LNCaP clone FGC (cell line): ENCODE measurements at places on chromosomes 1 and 21.

DNA sequence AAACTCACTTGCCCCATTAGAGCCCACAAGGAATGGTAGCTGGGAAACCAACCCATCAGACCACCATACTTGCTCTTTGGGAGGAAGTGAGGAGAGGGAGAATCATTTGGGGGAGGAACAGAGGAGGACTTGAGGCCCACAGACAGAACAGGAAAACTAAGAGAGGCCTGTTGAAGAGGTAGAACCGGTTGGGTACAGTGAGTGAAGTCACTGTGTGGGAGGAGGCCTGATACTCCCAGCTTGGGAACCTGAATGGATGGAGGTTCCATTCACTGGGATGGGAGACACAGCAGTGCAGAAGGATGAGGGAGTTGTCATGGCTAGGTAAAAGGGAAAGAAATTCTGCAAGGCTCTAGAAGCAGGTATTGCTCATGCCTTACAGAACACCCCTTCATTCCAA lies 63.4 kb upstream of the PSEN2 start:
- no peak for DNase-seq

- no peak for DNase-seq
Measured at GRCh38 chr1:240706150-240706935, 94.4 kb upstream of the GREM2 start.

DNA sequence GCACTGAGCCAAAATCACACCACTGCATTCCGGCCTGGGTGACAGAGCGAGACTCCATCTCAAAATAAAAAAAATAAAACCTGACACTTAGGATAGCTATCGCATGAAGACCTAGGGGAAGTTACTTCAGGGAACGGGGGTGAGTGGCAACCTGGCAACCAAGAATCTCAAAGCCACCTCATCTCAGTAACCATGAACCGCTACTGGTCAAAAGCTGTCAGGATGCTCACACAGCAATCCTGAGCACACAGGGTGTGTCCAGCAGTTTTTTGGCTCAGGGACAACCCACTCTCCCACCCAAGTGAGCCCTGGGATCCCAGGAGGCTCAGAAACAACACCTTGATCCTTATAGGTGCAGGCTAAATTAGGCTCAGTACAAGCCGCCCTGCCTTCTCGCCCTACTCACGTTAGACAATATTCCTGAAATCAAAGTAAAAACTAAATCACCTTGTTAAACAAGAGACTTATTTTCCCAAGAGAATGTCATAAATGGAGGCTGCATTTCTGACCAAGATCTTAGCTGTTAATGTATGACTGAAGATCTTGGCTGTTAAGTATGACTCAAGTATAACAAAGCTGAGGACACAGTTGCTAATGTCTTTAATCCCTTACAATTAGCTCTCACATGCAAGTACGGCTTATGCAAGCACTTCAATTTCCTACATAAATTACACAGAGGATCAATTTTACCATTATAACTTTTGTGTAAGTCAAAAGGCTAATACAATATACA lies 48.3 kb upstream of the NADK start:
- no peak for DNase-seq

DNA sequence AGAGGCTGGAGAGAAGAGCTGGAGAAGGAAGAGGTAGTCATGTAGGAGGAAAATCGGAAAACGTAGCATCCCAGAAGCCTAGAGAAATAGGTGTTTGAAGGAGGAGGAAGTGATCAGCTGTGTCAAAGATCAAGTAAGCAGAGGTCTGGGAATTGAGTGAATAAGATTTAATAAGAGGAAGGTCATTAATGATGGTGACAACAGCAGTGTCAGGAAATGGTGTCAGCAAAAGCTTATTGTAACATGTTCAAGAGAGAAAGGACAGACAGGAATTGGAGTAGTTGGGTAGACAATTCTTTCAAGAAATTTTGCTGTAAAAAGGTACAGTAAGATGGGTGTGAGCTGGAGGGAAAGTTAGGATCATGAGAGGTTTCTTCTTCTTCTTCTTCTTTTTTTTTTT lies 41.6 kb upstream of the SLC6A9 start:
- no peak for DNase-seq

GRCh38 chr1:244843148-244843978 lies 7.9 kb downstream of the COX20 start:
- no peak for DNase-seq

- peak; percentile 14 for DNase-seq
Measured at GRCh38 chr1:215114154-215114933, 31.8 kb downstream of the KCNK2 start.

DNA sequence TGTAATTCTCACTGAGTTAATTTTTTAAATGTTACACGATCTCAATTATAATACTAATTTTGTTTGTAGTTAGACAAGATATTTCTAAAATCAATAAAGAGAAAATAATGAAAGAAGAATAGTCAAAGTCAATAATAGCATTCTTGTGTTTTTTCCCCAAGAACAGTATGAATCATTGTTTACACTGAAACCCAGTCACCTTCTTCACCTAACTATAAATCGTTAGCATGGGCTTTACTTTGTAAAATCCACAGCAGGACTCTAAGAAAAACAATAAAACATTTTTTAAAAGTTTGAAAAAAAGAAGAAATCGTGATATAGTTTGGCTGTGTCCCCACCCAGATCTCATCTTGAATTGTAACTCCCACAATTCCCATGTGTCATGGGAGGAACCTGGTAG lies 234.6 kb upstream of the LYPLAL1 start:
- no peak for DNase-seq

DNA sequence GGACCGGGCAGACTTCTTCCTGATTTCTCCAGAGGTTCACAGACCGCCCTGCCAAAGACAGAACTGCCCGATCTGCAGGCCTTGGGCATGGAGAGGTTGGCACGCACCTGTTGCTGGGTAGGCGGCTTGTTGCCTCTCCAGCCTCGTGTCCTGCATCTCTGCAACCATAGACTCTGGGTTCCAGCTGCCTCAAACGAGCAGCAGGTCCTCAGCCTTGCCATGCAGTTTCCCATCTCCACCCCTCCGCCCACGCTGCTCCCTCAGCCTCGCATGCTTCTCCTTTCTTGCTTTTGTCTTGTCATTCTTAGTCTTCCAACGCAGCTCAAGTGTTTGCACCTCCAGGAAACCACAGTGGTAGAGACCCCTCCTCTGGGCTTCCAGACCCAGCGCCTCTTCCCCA lies 126.2 kb downstream of the LACTBL1 start:
- DNase-seq, result no peak

DNA sequence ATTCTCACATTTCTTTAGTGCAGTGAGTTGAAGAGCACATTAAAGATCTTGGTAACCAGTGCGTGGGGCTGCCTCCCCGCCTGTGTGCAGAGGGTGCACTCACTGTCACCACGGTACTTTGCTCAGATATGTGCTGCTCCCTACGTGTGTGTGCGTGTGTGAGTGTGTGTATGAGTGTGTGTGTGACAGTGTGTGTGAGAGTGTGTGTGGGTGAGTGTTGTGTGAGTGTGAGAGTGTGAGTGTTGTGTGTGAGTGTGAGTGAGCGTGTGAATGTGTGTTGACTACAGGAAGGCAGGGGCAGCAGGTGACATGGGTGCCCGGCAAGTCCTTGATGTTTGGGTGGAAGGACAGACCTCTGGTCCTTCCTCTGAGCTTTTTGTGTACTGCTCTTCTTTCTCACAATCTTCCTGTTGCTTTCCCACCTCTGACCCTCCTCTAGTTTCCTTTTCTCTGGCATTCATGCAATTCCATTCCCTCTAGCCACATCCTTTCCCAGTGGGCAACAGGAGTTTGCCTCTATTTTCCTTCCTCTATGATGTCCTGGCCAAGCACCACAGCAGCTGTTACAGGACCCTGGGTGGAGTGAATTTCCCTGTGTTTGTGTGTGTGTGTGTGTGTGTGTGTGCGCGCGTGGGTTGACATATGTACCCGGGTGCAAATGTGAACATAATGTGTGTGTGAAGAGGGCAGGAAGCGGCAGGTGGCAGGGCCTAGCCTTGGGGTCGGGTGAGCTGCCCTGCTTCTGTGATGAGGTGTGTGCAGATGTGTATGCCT lies 19.8 kb downstream of the LHX4 start:
- no peak for DNase-seq

DNA sequence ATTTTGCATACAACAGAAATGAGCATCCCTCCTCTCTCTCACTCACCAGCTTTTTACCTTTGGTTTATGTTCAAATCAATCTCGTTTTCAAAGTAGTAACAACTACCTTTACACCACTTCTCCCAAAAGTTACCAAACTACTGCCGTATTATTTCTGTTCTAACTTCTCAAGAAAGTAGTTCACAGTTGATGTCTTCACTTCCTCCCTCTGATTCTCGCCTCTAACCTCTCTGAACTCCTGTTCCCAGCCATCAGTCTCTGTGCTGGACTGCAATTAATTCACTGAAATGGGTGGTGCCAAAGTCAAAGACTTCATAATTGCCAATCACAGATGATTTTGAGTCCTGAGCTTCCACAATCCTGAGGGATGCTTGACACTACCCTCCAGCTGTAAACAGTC lies 54.0 kb downstream of the ZNF281 start:
- DNase-seq, result no peak

DNA sequence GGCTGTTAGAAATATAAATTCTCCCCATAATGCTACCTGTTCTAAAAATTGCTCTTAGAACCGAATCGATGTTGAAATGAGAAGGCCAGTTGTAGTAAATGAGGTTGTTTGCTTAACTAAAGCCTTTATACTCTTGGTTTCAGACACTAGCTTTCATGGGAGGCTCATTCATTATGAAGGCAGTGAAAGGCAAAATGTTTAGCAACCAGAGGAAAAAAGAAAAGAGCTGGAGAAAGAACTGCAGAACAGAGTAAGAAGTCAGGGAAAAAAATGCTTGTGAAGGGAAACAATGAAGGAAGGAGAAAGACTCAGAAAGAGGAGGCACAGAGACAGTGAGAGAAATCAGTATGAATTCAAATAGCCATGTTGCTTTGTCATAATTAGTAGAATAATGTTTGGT lies 128.2 kb downstream of the ATP5PO start:
- DNase-seq, result no peak

GRCh38 chr1:14539953-14540563 lies 58.4 kb upstream of the KAZN start:
- DNase-seq, result no peak

- no peak for DNase-seq
Measured at GRCh38 chr21:44085491-44086321, 21.5 kb upstream of the PWP2 start.

DNA sequence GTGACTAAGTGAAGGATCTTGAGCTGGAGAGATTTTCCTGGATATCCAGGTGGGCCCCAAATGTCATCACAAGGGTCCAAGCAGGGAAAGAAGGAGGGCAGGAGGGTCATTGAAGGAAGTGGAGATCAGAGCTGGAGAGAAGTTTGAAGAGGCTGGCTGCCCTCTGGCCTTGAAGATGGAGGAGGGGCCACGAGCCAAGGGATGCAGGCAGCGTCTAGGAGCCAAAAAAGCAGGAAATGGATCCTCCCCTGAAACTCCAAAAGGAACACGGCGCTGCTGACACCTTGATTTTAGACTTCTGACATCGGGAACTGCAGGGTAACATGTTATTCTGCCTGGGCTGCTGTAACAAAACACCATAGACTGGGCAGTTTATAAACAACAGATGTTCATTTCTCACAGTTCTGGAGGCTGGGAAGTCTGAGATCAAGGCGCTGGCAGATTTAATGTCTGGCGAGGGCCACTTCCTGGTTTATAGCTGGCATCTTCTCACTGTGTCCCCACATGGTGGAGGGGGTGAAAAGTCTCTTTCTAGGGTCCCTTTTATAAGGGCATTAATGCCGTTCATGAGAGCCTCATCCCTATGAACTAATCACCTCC lies 28.8 kb upstream of the ZBTB21 start:
- no peak for DNase-seq

DNA sequence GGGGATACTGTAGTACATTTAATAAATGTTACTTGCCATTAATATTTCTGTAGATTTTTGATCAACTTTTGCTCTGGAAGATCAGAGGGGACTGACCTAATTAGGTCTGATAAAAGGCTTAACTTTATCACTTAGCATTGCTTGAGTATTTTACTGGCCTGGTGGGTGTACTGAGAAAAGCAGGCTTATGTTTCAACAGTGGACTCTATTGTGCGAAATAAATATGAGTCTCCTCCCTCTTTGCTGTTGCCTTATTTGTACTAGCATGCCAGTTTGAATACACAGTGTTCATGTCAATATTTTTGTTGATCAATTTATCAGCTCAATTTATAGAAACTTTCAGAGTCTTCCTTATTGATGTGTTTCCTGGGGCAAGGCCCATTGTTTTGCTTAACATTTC lies 49.1 kb downstream of the EBNA1BP2 start:
- no peak for DNase-seq

- DNase-seq, result no peak
Measured at GRCh38 chr1:205791568-205792180, 16.4 kb upstream of the RAB29 start.

- no peak for DNase-seq
Measured at GRCh38 chr1:25909040-25909439, 2.8 kb upstream of the STMN1 start.

DNA sequence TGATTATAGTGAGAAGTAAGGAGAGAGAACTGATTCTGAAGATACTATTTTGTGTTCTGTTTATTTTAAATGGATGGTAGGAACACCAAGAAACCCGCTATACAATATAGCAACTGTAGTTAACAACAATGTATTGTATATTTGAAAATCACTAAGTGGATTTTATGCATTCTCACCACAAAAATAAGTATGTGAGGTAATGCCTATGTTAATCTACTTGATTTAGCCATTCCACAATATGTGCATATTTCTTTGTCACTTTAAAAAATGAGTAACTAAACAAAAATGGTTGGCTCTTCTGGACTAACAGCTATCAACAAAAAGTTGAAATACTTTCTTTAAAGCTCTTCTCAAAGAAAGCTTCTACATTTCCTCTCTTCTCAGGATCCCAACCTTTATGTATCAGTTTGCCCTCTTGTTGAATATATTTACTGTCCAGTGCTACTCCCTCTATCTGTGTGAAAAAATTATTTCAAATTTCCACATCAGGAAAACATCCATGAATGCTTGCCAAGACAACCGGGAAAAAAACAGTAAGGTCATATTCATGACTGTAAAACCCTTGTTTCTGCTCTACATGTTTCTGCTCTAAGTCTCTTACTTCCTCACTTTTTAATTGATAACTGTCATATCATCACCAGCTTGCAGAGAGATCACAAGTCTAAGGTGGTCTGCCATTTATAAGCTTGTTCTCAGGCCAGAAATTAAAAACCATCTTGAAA lies 27.0 kb downstream of the CLCA4 start:
- no peak for DNase-seq

- DNase-seq, result no peak
Measured at GRCh38 chr1:34188418-34188817, 11.7 kb downstream of the C1orf94 start.

DNA sequence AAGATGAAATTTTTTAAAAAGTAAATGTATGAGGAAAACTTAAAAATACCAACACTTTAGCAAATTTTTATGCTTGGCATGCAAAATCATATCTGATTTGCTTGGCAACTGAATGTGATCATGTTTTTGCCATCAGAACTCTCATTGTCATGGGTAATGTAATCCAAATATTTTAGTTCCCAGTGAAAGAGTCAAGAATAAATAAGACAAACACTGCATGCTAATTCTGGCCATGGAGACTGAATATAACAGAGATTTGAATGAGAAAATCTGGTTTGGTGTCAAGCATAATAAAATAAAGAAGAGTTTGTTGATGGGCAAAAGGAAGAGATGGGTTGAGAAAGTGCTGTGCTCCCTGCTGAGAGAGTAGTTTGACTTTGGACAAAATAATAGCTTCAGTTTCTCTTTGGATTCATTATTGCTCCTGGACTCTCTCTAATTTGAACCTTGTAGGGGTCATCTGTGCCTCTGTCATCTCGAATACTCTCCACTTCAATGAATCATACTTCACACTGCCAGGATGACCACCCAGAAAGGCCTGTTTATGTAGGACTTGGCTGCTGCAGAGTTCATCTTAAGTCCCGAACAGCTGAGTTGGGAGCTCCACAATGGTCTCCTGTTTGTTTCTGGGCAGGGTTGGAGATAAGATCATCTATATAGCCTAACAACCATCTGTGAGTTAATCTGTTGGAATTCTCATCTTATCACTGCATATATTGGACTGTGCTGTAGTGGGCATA lies 34.4 kb downstream of the ADAMTS1 start:
- DNase-seq, result no peak
